Suppressor macrophage (primary cell): ENCODE measurements at places on chromosomes 4 and X.

GRCh38 chr4:52912608-52913007, 50.5 kb downstream of the RASL11B start:
- no peak for DNase-seq

DNA sequence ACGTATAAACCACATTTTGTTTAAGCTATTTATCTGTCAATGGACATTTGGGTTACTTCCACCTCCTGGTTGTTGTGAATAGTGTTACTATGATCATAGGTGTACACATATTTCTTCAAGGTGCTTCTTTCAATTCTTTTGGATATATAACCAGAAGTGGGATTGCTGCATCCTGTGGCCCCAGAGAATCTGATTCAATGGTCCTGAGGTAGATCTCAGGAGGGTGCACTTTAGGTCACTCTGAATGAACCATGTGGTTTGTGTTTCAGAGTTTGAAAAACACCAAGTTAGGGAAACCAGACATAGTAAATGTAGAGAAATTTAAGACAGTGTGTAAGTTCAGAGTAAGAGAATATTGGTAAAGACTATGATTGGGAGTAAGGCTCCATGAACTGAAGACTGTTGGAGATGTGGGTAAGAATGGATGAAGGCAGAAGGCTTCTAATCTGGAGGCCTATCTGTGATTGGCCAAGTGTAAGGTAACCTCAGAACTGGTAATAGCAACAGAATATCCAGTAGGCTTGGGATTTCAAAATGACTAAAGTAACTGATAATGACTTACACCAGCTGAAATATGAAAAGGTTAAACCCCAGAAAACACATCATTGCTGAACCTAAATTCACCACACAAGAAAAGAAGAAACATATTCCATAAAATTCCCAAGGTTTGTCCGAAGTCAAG, 236.9 kb downstream of the CAMK2D start:
- no peak for DNase-seq

GRCh38 chrX:39728025-39728424, 369.7 kb downstream of the BCOR start:
- no peak for DNase-seq

DNA sequence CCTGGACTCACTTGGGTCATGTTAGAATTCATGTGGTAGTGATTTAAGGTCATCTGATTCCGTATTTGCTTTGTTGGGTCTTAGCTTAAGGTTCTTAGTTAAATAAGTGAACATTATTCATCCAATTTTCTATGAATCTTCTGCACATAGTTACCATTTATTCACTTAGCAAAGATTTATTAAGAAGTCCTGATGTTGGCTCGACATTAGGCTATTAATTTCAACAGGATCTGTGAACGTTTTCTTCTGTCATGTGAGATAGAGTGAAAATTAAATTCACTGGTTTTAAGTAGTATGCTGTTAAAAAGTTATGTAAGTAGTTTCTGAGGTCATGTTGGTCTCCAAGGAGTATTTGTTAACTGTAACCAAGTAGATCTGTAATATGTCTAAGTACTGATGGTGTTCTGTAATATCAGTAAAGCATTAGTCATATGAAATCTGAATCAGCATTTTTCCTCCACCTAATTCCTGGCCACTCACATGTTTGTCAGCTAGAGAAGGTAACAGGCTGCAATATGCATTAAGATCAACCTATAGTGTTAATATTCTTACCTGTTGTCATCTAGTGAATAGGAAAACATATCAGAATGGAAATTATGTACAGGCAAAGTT, 155.6 kb downstream of the PCDH7 start:
- DNase-seq = no peak

DNA sequence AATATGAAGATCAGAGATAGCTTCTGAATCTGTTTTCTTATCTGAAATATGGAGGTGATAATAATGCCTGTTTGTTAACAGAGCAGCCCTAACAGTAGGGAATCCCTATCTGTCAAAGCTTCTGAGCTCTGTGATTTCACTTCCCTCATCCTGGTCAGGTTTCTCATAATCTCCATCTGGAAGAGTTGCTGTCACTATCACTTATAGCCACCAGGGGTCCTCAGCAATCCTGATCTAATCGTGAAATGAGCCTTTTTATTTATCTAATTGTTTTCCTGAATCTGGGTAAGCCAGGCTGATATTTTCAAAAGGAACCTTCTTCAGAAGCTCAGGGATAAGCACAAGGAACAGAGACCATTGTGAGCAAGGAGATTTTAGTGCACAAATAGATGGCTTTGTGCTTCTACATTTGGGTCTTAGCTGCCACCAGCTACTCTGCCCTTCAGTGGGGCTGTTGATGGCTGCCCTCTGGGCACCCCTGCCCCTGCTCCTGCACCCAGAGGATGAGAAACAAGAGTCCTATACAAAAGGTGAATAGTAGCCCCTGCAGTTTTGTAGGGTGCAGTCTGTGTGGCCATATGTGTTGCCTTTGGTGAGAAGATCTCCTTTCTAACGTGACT, 196.4 kb upstream of the RADX start:
- DNase-seq = peak; percentile 7

- DNase-seq = no peak
Measured at GRCh38 chr4:8352368-8353157, 83.0 kb downstream of the HTRA3 start.

DNA sequence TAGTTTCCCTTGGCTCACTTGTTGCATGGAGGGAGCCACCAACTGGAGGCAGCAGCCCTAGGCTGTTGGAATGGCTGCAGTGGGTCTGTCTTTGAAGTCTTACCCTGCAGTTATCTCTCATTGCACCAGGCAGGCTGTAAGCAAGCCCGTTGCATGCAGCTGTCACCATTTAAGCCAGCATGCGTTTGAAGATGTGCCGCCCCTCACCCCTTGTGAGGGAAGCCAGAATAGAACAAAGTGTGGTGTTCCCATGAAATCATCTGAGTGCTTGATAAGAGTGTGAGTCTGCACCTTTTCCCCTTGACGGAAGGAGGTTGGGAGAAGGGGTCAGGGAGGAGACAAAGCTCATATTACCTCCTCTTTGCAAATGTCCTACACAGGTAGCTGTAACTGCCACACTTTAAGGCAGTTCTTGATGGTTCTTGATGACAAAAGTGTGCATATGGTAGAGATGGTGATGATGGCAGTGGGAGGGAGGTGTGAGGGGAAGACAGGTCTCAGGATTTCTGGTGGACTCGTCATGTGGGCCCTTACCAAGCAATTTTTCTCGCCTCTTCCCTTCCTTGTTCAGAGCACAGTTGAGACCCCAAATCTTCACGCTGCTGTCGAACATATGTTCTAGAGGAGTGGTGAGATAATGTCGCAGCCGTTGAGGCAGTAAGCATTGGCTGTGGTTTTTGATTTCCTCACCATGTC, 191.4 kb upstream of the LEF1 start:
- no peak for DNase-seq

DNA sequence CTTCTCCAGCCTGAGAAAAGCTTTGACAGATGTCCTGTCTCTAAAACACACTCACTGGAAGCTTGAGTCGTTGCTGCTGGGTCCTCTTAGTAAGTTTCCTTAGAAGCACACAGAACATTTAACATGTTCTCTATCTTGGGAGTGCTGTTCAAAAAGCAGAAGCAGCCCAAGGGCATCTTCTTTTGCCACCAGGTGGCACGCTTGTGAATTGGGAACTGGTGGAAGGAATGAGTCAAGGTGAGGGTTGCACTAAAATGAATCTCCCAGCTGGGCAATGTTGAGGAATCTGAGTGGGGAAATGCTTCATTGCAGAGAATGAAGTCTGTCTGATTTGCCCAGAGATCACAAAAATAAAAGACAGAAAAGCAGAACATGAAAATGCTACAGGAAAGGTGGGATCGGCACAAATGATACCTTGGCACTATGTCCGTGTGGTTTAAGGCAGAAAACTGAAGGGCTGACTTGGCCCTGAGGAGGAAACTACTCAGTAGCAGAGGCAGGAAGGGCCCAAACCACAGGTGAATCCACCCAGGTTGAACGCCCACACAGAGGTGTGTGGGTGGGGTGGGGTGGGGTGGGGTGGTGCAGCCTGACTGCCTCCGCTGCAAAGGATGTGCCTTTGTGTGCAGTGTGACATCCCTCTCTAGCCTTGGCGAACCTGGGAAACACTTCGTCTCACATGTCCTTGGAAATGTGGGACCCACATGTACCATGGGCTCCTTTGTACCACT, 26.0 kb downstream of the KIT start:
- DNase-seq = peak; percentile 80

DNA sequence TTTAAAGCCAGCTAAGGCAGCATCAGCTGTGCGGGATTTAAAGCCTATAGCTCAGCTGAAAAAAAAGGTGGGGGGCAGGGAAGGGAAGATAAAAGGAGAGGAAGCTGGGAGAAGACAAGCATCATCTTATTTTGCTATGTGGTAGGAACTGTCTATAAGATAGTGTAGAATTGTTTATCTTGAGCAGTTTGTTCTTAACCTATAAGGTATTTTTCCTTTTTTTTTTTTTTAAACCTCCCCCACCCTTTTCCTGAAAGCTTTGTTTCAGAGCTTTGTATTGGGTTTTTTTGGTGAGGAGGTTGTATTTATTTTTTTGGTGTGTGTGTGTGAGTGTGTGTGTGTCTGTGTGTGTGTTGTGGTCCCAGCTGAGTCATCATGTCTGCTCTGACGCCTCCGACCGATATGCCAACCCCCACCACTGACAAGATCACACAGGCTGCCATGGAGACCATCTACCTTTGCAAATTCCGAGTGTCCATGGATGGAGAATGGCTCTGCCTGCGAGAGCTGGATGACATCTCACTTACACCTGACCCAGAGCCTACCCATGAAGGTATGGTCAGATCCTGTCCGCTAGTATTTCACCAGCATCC, 531 bp downstream of the RUFY3 start:
- no peak for DNase-seq

DNA sequence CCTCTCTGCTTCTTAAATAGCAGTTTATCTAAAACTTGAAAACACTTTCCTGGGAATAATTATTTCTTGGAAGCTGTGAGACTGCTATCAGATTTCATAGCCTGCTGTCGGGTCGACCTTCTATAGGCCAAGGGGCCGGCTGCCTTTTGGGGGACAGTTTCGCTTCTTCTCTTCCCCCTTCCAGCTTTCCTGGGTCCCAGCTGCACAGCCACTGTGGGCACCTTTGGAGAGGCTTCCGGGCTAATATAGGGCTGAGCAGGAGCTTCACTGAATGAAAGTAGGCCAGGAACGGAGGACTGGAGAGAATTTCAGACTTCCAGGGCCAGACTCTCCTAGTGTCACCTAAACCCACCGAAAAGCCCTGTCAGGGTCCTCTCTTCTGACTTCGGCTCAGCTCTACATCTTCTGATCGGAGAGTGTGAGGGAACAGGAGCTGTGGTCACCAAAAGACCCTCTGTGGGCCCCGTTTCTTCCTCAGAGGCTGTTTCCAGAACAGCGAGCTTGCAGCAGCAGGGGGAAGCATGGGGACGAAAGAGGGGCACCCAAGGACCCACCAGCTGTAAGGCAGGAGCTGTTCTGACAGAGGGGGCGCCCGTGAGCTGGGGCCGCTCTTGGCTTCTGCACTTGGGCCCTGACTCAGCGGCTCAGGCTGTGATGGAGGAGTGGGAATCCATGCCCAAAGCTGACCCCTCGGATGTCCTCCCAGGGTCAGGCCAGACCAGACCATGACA, 620.6 kb downstream of the BCOR start:
- no peak for DNase-seq

GRCh38 chrX:10050481-10050880, 83.3 kb downstream of the CLDN34 start:
- no peak for DNase-seq

- no peak for DNase-seq
Measured at GRCh38 chr4:150818661-150819060, 196.4 kb downstream of the LRBA start.

DNA sequence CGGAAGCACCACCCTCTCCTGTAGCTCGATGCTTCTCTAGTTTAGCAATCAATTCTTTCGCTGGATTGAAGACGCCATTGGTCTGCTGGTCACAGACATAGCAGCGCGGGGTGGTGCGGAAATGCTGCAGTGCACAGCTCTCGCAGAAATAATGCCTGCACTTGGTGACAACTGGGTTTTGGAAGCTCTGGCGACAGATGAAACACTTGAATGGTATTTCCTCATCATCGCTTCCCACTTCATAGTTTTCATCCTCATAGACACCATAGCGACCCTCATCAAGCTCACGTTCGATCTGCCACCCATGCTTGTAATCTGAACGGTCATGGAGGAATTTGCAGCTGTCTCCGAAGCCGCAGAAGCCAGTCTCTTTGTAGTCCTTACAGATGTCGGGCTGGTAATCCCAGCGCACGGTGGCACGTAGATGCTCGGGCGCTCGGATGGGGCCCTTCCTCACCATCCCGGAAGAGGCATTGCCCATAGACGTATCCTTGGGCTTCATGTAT, 854 bp downstream of the RNF113A start:
- DNase-seq = peak; percentile 51

- no peak for DNase-seq
Measured at GRCh38 chr4:153005899-153006381, 69.8 kb downstream of the FHDC1 start.

DNA sequence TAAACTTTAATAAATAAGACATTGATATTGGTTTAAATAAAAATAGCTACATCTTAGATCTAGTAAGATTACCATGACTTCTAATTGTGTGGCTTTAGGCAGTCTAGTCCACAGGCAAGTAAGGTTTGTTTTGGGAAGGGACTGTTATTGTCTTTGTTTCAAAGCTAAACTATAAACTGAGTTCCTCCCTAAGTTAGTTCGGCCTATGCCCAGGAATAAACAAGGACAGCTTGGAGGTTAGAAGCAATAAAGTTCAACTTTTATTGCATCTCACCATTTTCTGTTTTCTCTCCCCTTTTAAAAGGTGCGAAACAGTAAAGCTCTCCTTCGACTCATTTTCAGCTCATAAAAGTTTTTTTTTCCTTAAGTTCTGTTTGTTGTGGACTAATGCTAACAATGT, 70.4 kb upstream of the S100G start:
- DNase-seq = no peak

DNA sequence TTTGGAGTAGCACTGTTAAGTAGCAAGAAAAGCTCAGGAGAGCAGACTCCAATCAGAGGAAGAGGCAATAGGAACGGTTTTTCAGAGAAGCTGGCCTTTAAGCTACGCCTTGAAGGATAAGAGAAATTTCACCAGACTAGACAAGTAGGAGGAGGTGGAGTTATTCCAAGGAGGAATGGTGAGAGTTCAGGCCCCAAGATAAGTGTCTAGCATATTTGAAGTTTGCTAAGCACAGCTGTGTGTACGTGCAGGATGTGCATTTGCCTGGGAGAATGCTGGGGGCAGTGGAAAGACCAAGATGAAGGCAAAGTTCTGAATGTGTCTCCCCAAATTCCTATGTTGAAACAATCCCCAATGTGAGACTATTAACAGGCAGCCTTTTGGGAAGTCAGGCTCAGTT, 91.6 kb downstream of the SOWAHB start:
- no peak for DNase-seq

DNA sequence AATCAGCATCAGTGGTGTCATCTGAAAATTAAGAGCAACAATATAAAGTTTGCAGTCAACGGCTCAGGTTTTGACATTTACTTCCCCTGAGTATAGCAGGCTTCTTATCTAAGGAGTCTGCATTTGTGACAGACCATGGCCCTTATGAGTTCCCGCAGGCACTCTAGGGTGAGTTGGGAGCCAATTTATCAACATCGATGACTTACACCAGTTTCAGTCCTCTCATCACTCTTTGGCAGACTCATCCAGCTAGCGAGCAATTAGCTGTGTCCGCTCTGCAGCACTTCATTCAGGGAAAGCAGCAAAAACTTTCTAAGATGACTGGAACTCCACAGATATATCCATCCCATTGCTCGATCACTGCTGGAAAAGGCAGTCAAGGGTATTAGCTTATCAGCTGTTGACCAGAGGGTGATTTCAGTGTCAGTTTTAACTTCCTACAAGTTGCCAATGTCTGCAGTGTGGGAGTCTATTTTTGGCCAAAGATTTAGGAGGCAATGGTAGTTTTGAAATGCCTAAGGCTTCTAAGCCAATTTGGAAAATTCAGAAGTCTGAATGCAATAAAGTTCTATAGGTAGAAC, 625.1 kb upstream of the TENM3 start:
- no peak for DNase-seq
